ENCODE measurements at places on chromosomes 5 and 9. TPM values are rescaled to one million over a fixed set of nuclear protein-coding genes. Genes with fewer than 3 reads are reported as not detected.

The TTLL11 gene
- 3.6 TPM for total RNA-seq

The BTNL8 gene
- total RNA-seq = not detected

The FUT7 gene
- total RNA-seq = not detected

The SEMA6A gene
- 0.21 TPM for total RNA-seq

The PLPP7 gene
- 0.05 TPM for total RNA-seq

The TNIP1 gene
- 143 TPM for total RNA-seq

The FRRS1L gene
- 0.37 TPM for total RNA-seq

The FAM221B gene
- total RNA-seq = not detected

The DHFR gene
- total RNA-seq = 52.9 TPM

The ZNF354B gene
- total RNA-seq = 4.5 TPM

The IFNB1 gene
- not detected for total RNA-seq

The PDZD2 gene
- total RNA-seq = 0.07 TPM

The TMEM245 gene
- 45.7 TPM for total RNA-seq

The MARCOL gene
- not detected for total RNA-seq

The SNCAIP gene
- 0.05 TPM for total RNA-seq

The TDRD7 gene
- total RNA-seq = 11.1 TPM

The PTGR1 gene
- total RNA-seq = 407 TPM

The SAXO1 gene
- total RNA-seq = not detected

The SOX30 gene
- 0.07 TPM for total RNA-seq

The PCDHGA2 gene
- 0.65 TPM for total RNA-seq

The SLC1A3 gene
- not detected for total RNA-seq

The GPX8 gene
- total RNA-seq = 38.5 TPM

The SPINK13 gene
- not detected for total RNA-seq

The PCA3 gene
- total RNA-seq = not detected

The ECM2 gene
- total RNA-seq = 0.10 TPM

The PCDHGB6 gene
- 0.11 TPM for total RNA-seq

Data from A549 treated with CpdA at 1 μM for 4 hours (cell line).